SW480 (cell line): ENCODE measurements at places on chromosomes 4 and X.
A peak's percentile ranks its signal among the peaks of the same experiment; 100 is the strongest.

GRCh38 chr4:119118397-119118796 is 17.2 kb upstream of the MYOZ2 start:
- DNase-seq: no peak

DNA sequence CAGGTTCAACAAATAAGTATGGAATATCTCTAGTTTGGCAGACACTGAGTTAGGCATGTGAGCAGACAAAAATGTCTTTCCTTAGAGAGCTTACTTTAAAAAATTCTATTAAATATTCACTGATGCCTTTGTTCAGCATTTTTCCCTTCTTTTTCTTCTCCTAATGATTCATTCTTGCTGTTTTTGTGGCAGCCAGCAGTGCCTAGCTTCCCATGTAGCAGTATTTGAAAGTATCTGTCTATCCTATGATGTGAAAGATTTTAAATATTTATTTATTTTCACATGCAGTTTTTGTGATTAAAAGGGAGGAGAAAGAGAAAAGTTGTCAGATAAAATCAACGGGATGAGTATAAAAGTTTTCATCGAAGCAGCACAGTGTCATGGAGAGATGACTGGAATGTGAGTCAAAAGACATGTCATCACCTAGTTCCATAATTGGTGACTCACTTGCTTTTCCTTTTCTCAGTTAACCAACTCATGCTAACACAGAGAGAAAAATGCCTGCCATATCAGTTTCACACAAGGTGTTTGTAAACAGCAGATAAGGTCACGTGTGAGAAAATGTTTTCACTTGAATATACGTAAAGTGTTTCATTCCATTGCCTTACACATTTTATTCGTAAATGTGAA is 69.8 kb downstream of the BMPR1B start:
- peak; percentile 18 for DNase-seq

DNA sequence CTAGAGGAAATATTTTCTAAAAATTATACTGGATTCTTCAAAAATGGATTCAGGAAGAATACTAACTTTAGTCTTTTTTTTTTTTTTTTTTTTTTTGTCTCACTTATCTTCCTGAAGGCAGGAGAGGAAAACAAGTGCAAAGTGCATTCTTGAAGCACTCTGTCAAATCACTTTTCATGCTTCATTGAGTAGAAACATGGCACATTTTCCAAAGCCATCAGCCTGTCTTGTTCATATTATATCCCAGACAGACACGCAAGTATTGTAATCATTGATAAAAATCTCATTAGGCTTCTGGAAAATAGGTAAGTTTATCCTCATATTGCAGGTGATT is 1.2 kb downstream of the BBS12 start:
- DNase-seq: no peak

DNA sequence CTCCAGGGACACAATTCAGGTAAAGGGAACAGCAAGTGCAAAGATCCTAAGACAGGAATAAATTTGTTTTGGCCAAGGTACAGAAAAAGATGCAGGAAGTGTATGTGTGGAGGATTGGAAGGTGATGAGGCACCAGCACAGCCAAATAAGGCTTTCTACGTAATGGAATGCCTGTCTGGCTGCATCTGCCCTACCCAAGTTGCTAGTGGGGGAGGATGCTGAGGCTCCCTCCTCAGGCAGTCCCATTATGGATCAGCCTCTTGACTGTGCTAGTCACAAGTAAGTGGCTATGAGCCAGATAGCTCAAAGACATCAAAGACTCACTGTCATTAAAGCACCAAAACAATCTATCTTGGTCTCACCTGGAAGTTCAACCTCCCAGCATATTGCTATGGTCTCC is 300.9 kb upstream of the FAT4 start:
- DNase-seq: no peak

- no peak for DNase-seq
These were observed 386.3 kb downstream of the ARHGAP24 start for GRCh38 chr4:85861064-85861765.
